ENCODE measurements at places on chromosomes 6 and 20. TPM values are rescaled to one million over a fixed set of nuclear protein-coding genes. Genes with fewer than 3 reads are reported as not detected.

PACRG gene
- not detected for total RNA-seq

BHLHE23 gene
- not detected for total RNA-seq

LY6G6F gene
- total RNA-seq: not detected

SLC18B1 gene
- 3.9 TPM for total RNA-seq

VSX1 gene
- not detected for total RNA-seq

HMGCLL1 gene
- total RNA-seq: 0.34 TPM

LTB gene
- total RNA-seq: not detected

COL11A2 gene
- 1.2 TPM for total RNA-seq

IL20RA gene
- total RNA-seq: 0.45 TPM

ASIP gene
- not detected for total RNA-seq

CST5 gene
- total RNA-seq: not detected
